ENCODE measurements at places on chromosomes 5 and 9.

GRCh38 chr5:115372146-115372545, 75.7 kb upstream of the CCDC112 start:
- DNase-seq: no peak

DNA sequence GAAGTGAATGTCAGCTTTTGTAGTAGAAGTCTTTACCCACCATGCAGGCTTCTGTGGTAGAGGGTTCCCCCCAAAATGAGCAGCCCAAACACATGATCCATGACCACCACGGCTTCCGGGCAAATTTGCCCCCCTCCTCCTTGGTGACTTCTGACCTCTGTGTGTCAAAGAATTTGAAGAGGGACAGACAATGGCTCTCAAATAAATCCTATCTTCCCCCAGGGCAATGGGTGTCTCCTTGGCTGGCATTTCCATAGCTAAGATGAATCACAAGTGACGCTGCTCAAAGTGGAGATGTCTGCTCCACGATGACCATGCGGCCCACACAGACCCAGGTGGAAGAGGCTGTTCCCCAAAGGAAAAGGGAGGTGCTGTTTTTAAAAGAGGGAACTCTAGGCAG, 30.2 kb upstream of the BOD1 start:
- DNase-seq: no peak

DNA sequence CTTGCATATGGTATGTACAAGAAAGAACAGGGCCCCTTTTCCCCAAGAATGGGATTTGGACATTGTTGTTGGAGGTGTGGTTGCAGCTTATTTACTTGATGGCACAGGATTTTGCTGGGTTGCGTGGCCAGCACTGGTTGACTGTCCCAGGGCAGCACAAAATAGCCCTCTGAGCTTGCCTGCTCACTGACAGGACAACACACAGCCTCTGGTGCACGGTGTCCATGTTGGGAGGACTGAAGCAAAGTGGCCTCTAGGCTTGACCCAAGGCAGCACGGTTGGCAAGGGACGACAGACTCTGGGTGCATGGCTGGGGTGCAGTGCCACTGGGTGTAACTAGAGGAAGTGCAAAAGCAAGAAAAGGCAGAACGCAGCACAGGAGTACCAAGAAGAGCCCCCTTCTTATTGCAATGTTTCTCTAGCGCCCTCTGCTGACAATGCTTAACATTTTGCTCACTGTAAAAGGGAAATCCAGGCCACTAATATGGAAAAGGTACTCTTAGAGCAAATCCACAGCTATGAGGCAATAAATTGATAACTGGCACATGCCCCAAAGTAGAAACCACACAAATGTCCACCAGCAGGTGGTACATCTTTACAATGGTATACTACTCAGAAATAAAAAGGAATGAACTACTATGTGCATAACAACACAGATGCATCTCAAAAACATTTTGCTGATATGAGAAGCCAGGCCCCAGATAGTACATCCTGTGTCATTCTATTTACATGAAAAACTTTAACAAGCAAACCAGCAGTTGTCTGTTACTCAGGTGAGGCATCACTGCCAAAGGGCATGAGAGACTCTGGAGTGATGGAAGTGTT, 47.4 kb upstream of the BARX1 start:
- no peak for DNase-seq

GRCh38 chr5:36904677-36905076, 28.1 kb downstream of the NIPBL start:
- no peak for DNase-seq

DNA sequence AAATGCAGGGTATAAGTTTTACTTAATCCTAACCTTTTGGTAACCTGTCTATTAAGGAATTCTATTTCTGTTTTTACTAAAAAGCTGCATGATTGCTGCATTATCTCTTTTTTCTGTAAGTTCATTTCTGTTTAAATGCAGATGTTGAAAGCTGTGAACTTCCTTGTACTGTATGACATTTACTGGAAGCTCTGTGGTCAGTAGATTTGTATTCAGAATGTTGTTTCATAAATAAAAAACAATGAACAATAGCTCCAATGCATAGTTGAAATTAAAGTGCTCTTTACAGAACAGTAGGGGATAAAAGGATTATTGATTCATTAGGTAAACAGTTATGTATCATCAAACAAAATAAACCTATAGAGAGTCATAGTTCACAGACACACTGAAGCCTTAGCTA, 46.5 kb upstream of the FKTN start:
- DNase-seq: no peak

GRCh38 chr9:14327036-14327435, 13.1 kb upstream of the NFIB start:
- DNase-seq: no peak

DNA sequence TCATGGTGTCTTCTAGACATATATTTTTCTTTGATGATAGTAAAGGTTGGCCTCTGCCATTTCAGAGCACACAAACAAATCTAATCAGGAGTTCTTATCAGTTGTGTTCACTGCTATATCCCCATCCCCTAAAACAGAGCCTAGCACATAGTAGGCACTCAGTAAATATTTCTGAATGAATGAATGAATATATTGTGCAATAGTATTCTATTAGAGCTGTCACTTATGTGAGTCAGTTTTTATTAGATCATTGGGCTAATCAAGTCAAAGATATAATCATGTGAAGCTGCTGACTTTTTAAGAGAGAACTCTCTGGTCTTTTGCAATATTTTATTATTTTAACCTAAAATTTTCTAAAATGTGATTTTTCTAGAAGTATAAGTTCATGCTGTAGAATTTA, 84.2 kb downstream of the CHSY3 start:
- DNase-seq: no peak

DNA sequence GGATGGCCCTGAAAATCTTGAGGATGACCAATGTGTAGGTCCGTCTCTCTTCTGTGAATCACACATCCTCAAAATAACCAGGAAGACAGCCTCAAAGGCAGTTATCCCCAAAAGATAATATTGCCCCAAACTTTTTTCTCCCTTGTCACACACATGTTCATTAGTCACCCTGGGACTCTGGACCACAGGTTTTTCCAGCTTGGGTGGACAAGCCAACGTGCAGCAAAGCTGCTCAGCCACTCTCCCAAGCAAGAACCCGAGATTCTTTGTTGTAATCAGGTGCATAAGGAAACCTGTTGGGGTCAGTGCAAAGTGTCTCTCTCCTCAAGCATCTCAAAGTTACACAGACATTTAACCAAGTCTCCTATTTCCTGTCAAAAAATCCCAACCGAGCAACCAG, 196.6 kb downstream of the GNA14 start:
- DNase-seq: no peak

DNA sequence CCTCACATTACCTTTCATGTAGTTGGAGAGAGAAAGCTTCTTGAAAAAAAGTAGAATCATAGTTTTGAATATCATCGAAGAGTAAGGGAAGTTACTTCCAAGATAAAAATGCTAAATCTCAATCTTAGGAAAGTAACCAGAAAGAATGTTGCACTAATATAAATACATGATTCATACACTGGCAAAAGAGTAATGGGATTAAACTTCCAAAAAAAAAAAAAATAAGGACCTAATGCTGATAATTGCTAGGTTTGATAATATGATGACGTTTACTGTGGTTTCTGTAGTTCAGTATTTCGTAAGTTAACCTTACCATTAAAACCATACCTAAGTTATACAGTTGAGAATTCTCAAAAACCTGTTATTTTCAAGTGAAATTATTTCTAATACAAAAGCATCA, 573.8 kb upstream of the CDH9 start:
- no peak for DNase-seq

DNA sequence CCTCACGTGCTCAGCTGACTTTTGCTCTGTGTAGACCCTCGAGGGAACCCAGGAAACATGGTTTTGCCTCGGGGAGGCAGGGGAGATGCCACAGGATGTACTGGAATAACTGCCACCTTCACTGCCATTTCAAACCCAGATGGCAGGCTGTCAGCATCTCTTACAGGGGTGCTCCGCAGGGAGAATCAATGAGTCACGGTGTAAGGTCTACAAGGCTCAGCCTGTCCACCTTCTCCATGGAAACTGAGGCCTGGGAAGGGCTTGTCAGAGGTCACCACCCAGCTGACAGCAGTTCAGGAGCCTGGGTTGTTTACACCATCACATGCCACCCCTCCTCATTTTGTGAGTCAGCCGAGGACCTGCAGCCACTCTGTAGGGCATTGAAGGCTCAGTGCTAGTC, 30.8 kb downstream of the DAB2IP start:
- DNase-seq: no peak

DNA sequence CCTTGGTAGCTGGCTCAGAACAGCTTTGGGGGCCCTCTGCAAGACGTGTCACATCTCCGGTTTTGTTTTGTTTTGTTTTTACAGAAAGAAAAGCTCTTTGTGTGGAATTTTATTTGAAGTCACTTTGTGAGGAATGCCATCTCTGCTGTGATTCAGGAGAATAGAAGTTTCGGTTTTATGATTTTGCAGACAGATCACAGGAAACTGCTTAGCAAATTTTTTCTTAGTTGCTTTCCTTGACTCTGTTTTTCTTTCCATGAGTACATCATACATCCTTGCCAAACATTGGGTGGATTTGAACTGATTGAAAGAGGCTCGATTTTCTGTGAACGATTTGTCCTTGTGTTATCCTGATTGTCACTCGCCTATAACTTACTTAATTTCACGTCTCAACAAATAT, 5.1 kb downstream of the SEMA5A start:
- no peak for DNase-seq

GRCh38 chr9:36961561-36962325, 72.3 kb downstream of the PAX5 start:
- no peak for DNase-seq

GRCh38 chr5:174698156-174698555, 26.2 kb upstream of the MSX2 start:
- no peak for DNase-seq

- DNase-seq: no peak
These were observed 98.9 kb downstream of the ERCC6L2 start for GRCh38 chr9:95974389-95974788.

- no peak for DNase-seq
These were observed 158.3 kb downstream of the KCTD16 start for GRCh38 chr5:144328980-144329379.

DNA sequence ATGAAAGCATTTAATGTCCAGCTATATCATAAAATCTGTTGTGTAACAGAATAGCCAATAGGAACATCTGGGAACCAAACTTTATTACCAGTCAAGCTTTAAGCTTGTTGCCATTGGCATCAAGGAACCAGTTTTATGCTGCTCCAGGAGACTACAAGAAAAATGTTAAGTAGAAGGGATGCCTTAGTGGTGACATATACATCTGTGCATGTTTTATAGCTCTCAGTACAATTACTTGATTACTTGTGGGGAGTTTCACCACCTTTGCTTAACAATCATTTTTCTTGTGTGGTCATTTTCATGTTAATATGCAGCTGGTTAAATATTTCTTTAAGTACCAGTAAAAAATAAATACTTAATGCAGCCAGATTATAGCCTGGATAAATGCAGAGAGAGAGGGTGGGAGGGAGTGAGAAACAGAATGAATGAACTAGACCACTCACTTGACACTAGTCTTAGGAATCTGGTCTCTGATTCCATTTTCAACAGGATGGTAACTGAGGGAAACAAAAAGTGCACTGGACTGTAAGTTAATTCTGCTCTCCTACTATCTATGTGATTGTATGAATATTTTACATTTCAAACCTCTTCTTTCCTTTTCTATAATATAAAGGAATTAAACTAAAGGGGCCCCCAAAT, 35.7 kb upstream of the LURAP1L start:
- no peak for DNase-seq

DNA sequence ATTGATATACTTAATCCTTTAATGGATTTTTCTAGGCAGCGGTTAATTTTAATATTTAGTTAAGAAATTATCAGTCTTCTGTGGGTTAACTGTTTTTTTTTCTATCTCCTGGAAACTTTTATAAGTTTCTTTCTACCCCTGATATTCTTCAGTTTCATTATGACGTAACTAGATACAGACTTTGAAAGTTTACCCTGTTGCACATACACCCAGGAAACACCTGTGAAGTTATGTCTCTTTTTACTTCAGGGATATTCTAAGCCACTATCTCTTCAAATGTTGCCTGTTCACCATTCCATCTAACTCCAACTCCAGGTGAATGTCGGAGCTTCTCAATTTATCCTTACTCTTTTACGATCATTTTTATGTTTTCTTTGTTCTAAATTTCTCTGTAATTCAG, 329.0 kb downstream of the ICE1 start:
- DNase-seq: no peak

GRCh38 chr5:130078661-130079060, 174.4 kb downstream of the CHSY3 start:
- DNase-seq: no peak

- DNase-seq: no peak
These were observed 16.1 kb downstream of the NOTCH1 start for GRCh38 chr9:136529516-136530460.

- no peak for DNase-seq
These were observed 15.2 kb downstream of the ERP44 start for GRCh38 chr9:100083448-100084127.

DNA sequence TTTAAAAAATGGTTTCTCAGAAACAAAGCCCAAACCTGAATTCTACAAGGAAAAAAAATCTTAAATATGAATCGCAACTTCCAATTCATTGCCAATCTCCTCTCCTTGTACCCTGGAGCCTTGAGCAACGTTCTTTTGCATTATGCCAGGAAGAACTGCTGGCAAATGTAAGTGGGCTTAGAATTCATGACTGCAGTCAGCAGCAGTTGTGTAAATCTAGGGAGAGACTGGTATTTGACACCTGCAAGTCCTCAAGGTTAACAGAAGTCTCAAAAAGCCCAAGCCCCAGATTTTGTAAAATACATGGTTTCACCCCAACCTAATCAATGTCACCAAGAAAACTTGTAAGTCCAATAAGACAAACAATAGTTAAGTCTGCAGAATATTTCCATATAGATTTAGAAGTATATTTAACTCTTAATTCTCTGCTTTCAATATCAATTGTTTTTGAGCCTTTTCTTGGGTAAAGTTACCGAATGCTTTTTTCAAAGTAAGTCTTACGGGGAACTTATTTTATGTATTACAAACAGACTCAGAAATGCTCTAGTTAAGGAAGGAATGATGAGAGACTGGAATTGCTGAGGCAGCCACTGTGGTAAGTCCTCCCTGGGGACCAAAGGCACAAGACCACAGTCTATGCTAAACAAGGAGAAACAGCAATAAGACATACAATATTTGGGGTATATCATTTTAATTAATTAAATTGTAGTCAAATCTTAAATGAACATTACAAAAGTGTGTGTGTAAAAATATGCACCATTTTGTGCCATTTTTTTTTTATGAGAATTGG, 31.3 kb downstream of the ELL2 start:
- no peak for DNase-seq

DNA sequence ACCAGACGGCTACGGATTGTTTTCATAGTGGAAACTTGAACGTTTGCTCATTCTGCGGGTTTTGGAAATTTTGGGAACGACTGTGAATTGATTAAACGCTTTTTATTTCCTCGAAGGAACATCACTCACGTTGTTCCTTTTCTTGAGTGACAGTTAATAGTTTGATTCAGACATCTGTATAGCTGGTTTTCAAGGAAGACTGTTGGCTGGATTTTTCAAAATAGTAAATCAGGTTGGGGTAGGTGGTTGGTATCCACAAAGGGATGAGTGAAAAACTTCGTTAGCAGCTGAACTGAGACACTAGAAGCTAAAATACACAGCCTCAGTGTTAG, 1.1 kb downstream of the TGFBR1 start:
- DNase-seq: no peak

Measured in stimulated activated CD8-positive, alpha-beta memory T cell treated with anti-CD3 and anti-CD28 coated beads, Interleukin-4, amount 100 ng/mL, for 4 hours (primary cell).